ENCODE measurements at places on chromosomes 5 and 9.

DNA sequence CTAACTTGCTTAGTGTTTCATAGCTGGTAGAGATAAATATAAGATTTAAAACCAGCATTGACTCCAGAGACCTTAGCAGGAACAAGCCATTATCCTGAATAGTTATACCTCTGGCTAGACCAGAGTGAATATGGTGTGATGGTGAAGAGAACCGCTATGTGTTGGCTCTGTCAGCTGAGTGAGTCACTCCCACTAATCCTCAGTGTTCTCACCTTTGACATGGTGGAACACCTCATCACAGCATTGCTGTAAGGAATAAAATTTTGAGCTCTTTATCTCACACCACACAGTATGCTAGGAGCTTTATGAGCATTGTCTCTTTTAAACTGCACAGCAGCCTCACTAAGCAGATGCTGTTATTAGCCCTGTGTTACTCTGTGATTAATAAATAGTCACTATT, 90.7 kb upstream of the DHFR start:
- no peak for DNase-seq

DNA sequence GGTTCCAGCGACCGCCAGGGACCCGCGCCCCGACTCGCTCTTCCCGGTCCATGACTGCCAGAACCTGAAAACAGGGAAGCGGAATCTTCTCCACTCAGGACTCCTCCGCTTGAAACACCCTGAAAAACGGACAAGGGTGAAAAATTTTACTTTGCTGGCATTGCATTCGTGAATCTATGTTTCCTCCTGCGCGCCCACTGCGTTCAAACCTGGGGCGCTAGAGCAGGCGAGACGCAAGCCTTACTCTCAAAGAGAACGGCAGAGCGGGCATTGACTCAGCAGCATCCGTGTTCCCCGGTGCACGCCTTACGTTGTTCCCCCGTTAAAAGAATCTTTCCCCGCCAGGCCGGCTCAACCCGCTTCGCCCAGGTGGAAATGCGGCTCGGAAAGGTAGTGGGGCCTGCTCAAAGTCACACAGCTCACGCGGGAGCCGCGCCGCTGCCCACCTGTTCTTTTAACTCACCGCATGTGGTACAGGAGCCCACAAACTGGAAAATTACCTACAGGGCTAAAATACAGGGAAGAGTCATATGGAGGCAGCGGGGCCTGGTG, 999 bp upstream of the DRD1 start:
- DNase-seq: no peak

- DNase-seq: no peak
Observed at GRCh38 chr5:74616236-74617146, 24.0 kb downstream of the ENC1 start.

DNA sequence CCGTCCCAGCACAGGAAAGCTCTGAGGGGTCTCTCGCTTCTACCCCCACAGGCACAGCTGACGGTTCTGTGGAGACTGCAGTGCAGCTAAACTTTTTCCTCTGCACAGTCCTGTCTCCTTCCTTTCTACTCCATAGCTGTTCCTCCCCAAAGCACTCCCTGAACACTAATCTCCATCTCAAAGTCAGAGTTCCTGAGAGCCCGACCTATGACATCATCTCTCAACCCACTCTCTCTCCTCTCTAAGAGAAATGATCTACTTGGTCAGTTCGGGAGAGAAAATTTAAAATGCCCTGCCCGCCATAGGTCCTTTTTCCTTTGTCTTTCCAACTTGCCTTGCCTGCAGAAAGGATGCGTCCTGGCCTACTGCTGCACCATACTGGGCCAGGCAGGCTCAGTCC, 90.6 kb downstream of the FANCC start:
- DNase-seq: no peak

DNA sequence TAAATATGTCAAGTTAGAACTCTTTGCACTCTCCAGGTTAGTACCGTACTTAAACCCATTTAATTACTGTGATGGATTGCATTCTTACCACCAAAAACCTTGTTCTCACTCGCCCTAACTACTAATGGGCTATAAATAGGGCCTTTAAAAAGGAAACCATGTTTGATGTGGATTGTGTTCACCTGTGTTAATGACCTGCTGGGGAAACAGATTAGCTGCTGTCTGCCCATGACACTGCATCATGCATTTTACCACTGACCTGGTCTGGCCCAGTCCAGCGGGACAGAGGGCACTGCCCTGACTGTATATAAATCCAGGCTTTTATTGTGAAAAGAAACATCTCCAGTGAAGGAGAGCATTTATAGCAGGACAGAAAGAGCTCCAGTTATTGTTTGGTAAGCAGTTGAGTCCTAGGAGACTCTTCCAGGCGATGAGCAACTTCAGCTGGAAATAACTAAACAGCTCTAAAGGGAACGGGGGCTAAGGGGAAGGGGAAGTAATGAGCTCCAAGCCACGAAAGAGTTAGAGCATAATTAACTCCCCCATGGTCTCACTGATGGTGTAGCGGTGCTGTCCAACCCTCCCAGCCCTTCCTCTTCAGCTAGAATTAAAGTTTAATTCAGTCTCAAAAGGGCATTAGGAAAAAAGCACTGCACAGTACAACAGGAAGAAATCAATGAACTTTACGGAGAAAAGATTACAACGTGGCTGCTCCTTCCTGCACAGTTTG, 303.1 kb downstream of the ENC1 start:
- DNase-seq: no peak

GRCh38 chr5:153081385-153081784, 409.1 kb upstream of the GRIA1 start:
- DNase-seq: no peak

- no peak for DNase-seq
Observed at GRCh38 chr9:89006996-89007967, 16.0 kb downstream of the S1PR3 start.

DNA sequence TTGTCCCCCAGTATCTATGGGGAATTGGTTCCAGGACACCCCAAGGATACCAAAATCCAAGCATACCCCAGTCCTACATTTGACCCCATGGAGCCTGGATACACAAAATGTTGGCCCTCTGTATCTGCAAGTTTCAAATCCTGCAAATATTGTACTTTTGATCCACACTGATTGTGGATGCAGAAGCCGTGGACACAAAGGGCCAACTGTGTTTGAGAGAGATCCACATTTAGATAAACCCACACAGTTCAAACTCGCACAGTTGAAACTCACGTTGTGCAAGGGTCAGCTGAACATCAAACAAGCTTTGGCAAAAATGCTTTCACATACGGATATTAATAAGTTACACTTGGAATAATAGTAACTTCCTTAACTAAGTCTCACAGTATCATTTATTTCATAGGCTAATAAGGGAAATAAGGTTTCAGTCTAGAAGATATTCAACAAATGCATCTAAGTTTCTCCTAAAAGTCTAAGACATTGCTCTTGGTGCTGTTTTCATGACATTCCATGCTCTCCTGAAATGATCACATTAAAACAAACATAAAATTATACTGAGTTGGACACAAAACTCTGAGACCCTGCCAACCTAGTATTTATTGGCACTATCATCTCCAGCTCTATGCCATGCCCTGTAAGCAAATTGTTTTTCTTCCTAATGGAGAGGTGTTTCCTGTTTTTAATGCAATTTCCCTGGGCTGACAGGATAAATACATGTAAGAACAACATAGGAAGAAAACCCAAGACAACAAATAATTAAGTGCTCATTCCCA, 32.3 kb downstream of the ACTL7A start:
- DNase-seq: no peak

- DNase-seq: no peak
Observed at GRCh38 chr9:82010711-82011110, 22.1 kb downstream of the SPATA31D1 start.

DNA sequence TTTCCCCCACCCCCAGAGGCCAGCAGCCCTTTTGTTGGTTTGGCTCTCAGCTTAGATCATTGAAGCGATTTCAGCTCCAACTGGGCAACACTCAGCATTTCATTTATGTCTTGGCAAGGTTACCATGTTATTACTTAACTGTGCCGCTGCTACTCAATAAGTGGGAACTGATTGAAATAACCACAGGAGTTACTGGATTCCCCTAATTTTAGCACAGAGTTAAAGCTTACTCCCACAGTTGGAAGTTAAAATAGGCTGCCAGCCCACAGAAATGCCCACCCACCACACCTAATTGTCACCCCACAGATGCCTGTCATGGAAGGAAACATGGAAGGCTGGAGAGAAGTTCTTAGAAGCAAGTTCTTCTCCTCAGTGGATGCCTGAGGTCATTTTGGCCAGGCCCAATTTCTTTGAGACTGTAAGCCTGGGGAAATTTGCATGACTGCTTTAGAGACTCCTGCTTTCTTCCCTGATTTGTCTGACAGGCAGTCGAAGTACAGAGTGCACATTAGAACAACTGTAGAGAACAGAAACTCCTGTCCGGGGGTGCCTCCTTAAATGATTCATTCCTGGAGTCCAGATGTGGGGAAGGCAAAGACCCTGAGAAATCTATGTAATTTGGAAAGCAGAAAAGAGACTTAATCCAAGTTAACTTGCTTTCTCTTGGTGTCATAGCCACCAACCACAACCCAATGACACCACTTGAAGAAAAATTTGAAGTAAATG, 370.0 kb downstream of the ZSWIM6 start:
- DNase-seq: no peak

DNA sequence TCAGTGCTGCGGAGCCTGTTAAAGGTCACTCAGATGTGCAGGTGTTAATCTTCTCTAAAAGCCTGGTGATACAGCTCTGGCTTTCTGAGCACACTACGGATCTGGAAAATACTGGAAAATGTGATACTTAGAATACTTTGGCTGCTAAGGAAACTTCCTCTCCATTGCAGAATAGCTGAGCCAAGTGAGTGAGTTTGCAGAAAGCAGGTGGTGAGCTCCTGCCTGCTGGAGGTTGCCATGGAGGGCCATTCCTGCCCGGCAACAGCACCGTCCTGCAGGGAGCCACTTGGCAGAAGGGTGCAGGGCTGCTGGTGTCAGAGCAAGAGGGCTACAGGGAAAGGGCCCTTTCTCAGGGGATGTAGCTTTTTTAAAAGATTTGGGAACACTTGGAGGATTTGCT, 40.7 kb downstream of the SECISBP2 start:
- no peak for DNase-seq

- no peak for DNase-seq
Observed at GRCh38 chr5:124285733-124286132, 460.7 kb downstream of the ZNF608 start.

GRCh38 chr5:6143523-6143922, 234.8 kb downstream of the MED10 start:
- no peak for DNase-seq

- no peak for DNase-seq
Observed at GRCh38 chr5:63726496-63726895, 235.7 kb downstream of the HTR1A start.

GRCh38 chr5:145775893-145776444, 59.2 kb downstream of the PRELID2 start:
- peak; percentile 78 for DNase-seq

DNA sequence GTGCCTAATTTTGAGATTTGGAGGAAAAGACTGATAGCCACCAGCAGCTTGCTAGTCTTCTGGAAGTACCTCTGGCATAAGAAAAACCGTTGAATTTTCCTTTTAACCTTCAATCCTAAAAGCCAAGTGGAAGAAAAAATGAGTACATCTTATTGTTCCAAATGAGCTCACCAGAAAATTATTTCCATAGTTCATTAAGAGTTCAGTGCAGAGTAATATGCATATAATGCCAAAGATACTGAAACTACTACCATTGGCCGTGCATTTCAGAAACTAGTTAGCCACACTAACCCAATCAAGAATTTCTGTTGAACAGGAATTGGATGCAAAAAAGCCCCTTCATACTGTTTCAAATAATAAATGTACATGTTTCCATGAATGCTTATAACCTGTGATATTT, 607.9 kb downstream of the KCTD16 start:
- DNase-seq: no peak

- DNase-seq: no peak
Observed at GRCh38 chr5:59569608-59570334, 323.8 kb downstream of the PDE4D start.

DNA sequence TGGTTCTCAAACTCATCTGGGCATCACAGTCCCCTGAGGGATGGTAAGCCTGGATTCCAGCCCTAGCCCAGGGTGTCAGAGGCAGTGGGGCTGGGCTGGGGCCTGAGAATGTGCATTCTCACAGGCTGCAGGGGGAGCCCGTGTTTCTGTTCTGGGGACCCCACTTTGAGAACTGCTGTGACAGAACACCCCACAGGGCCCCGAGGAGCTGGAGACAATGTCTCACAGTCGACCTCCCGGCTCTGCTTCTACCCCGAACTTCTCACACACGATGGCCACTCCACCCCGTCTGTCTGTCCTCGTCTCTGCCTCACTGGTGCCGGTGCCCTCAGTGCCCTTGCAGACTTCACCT, 130.0 kb downstream of the CACNA1B start:
- DNase-seq: no peak

Data from AG09309 (cell line).